ENCODE measurements at places on chromosomes 3 and 15.
A peak's percentile ranks its signal among the peaks of the same experiment; 100 is the strongest.

DNA sequence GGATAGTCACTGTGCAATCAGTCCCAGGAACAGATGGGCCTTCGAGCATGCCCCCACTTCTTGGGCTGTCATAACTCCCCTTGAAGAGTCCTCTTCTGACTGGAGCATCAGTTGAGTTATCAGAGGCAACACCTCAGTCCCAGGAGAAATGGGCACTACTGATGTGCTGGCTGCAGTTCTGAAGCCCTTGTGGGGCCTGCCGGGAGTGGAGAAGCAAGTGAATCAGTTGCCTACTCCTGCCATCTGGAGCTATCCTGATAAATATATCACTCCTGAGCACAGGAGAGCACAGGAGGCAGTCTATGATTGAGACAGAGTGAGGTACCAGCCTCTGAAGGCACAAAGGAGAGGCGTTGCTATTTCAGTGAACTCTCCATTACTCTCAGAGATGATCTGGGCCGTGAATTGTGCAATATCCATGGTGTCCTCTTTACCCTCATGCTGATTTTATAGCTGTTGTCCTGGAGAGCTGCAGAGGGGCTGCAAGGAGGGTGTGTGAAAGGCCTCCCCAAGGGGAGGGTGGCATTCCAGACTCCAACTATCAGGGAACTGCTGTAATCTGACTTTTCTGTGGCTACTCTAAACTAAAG is 344.2 kb upstream of the ROPN1 start:
- no peak for DNase-seq

DNA sequence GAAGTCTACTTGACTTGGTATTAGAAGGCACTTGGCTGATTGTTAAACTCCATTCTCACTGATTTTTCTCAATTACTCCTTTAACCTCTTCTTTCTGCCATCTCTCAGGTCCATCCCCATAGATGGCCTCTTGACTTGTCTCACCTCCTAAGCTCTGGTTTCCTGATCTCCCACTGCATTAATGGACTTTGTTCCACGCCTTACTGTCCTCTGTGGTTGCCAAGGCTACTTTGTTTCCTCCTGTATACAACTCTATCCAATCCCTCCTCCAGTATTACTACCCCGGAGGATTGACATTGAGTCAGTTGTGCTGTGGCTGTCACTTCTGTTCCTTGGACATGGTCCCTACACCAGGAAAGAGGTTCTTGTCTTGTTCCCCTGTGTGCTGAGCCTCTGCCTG is 10.6 kb upstream of the GLCE start:
- DNase-seq = no peak

DNA sequence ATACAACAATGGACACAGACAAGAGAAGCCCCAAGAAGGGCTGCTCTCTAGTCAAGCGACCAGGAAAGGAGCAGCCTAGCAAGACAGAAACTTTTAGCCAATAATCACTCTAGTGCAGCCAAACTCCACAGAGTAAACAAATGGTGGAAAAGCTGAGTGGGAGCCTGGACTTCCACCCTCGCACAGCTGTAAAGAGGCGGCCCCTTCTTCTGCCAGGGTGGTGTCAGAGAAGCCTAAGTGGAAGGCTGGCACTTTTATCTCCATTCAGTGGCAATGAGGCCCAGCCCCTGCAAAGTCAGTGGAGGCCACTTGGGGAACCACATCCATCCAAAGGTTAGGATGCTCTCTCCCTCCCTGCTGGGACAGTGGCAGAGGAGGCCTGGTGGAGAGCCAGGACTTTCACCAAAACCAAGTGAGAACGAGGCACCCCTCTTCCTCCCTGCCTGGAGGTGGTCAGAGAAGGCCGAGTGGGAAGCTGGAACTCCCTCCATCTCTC is 15.5 kb upstream of the TICRR start:
- no peak for DNase-seq

DNA sequence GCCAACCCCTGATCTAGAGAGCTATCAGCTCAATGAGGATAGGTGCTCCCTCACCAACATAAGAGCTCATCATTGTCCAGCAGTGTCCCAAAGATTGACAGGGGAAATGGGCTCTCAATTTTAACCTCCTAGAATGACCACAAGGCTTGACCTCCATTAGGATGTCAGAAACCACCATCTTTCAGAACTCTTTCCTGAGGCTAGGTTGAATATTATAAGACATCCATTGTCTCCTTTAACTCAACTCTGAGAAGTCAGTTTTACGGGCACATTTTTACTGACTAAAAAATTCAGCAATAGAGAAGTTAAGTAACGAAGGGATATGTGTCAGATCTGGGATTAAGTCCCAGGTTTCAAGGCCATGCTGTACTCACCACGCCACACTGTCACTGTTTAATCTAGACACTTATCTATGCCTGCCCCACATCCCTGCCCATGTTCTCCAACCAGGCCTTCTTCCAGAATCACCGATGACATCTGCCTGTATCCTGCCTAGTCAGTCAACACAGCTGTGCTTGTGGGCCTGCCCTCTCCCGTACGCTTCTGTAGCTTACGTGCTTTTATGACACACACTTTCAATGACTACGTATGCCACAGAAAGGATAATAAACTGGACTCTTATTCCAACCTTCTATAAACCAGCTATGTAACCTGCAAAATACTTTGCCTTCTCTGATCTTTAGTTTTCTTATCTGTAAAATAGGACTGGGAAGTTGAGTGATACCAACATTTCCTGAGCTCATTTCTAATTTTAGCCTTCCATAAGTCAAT is 17.1 kb upstream of the MUC13 start:
- no peak for DNase-seq

- DNase-seq = peak; percentile 12
Measured at GRCh38 chr3:170002879-170003278, 34.9 kb upstream of the GPR160 start.

DNA sequence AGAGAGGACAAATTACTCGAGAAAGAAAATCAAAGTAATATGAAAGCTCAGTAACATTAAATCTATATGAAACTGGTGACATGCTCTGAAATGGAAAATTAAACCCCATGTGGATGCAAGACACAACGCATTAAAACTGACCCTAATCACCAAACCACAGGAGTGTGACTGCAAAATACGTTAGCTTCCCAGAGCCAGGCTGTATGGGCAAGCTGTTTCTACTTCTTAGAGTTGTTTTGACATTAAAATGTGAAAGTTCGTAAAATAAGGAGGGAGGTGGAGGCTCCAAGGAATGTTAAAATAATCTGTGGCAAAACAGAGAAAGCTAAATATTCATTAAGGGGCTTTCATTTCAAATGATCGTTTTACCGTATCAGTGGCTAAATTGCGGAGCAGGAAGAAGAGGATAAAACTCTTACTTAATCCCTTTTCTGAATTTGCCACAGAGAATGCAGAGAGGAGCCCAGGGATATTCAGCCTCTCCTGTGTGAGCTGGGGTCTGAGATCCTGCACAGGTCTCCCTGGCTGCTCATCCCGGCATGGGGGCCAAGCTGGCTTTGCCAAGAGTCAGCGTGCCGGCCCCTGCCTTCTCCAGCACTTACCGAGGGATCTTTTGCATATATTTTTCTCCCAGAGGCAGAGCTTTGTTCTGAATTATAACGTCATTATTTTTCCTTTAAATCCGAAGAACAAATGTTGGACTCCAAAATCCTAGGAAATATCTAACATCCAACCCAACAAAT is 239.8 kb upstream of the THBS1 start:
- DNase-seq = no peak

- peak; percentile 64 for DNase-seq
Measured at GRCh38 chr15:59492389-59493377, 54.7 kb downstream of the FAM81A start.

DNA sequence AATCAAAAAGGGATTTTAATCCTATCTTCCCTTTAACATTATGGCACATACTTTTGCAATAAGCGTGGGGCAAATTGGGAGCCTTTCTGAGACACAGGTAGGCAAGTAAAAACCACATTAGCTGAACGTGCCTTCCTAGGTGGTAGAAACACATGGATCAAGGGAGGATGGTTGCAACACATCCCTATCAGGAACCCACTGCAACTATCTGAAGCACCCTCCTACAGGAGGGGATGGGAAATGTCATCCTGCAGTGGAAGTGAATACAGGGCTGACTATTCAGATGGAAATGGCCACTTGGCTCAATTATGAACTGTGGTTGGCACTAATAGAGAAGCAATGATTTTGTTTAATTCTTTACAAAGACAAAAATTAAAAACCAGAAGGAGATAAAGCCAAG is 826.3 kb downstream of the FHIT start:
- no peak for DNase-seq

- peak; percentile 36 for DNase-seq
Measured at GRCh38 chr3:149464542-149465328, 9.8 kb upstream of the TM4SF4 start.

DNA sequence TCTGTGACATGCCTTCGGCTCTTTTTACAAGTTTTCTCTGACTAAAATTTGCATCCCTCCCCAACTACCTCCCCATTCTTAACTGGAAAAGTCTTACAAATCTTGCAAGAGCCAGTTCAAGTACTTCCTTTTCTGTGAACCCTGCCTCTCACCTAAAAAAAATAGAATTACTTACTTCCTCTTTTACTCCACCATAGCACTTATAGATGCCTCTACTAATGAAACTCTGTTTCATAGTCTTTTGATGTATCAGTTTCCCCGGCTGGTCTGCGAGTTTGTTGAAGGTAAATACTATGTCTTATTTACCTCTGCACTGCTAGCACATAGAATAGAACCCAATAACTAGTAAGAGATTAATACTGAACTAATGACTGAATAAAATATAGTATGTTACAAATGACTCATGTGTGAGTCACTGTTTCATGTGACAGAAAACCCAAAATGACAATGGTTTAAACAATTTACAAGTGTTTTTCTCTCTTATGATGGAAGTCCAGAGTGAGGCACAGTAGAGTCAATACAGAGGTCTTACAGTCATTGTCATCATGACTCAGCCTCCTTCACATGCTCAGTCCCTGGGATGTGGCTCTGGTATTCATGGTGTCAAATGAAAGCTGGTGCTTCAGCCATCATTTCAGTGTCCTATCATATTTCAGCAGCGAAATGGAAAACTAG is 393.5 kb downstream of the RSL24D1 start:
- DNase-seq = peak; percentile 88

- no peak for DNase-seq
Measured at GRCh38 chr15:68047826-68048225, 6.3 kb upstream of the PIAS1 start.

- no peak for DNase-seq
Measured at GRCh38 chr3:39819899-39820298, 10.5 kb downstream of the MYRIP start.

DNA sequence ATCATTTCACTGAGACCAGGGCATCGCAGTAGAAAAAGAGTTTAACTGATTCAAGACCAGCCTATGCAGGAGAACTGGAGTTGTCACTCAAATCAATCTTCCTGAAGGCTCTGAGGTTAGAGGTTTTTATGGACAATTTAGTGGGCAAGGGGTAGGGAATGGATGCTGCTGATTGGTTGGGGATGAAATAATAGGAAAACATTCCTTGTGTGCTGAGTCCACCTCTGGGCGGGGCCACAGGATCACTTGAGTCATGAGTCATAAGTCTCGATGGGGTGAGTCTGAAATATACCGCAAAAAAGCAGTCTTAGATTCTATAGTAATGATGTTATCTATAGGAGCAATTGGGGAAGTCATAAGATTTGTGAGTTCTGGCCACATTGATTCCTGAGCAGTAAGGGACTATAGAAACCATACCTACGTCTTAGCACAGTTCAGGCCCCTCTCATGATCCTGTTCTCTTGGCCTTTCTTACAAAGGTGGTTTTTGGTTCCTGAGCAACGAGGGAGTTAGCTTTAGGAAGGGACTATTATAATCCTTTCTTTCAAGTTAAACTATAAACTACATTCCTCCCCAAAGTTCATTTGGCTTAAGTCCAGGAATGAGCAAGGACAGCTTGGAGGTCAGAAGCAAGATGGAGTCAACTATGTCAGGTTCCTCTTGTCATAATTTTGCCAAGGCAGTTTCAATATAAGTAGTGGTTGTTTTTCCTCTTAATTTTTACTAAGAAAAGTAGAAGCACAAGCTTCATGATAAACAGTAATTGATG is 2.7 kb upstream of the OPA1 start:
- peak; percentile 46 for DNase-seq

GRCh38 chr3:79954756-79955155 is 187.0 kb upstream of the ROBO1 start:
- no peak for DNase-seq

- peak; percentile 20 for DNase-seq
Measured at GRCh38 chr3:155178810-155179436, 98.8 kb downstream of the MME start.

- DNase-seq = no peak
Measured at GRCh38 chr15:79154483-79155135, 64.0 kb upstream of the RASGRF1 start.

- no peak for DNase-seq
Measured at GRCh38 chr3:143595456-143596077, 252.7 kb downstream of the SLC9A9 start.

DNA sequence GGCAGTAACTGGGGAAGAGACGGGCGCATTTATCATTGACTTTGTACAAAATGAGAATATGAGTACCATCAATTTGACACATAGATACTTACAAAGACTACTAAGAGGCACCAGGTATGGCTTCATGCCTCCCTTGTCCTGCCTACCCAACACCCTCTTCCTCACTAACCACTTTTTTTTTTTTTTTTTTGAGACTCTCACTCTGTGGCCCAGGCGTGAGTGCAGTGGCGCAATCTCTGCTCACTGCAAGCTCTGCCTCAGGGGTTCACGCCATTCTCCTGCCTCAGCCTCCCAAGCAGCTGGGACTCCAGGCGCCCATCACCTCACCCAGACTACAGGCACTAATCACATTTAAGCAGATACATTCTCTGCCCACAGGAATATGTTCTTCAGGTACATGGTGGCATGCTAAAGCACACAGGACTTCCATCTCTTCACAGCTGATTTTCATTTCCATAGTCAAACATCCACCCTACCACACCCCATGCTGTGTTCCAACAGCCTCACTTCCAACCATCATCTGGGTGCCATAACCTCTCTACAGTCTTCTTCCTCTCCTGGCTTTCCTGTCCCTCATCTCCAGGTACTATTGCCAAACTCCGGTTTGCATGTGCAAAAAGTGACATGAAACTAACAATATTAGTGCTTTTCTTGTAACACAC is 41.7 kb downstream of the RAB27A start:
- peak; percentile 31 for DNase-seq
